ENCODE measurements at places on chromosomes 2 and 18. TPM values are rescaled to one million over a fixed set of nuclear protein-coding genes. Genes with fewer than 3 reads are reported as not detected.

DNA sequence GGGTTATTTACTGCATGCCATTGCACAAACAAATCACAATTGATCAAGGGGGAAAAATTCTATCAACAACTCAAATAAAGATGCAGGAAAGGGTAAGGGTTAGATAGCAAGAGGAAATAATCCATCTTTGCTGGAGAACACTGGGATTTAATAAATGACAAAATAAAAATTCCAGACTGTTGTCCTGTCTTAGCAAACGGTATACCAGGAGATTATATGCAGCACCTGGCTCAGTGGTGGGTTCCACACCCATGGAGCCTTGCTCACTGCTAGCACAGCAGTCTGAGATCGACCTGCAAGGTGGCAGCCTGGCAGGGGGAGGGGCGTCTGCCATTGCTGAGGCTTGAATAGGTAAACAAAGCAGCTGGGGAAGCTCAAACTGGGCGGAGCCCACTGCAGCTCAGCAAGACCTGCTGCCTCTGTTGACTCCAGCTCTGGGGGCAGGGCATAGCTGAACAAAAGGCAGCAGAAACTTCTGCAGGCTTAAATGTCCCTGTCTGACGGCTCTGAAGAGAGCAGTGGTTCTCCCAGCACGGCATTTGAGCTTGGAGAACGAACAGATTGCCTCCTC, 296.5 kb upstream of the THSD7B start:
- no peak for DNase-seq

DNA sequence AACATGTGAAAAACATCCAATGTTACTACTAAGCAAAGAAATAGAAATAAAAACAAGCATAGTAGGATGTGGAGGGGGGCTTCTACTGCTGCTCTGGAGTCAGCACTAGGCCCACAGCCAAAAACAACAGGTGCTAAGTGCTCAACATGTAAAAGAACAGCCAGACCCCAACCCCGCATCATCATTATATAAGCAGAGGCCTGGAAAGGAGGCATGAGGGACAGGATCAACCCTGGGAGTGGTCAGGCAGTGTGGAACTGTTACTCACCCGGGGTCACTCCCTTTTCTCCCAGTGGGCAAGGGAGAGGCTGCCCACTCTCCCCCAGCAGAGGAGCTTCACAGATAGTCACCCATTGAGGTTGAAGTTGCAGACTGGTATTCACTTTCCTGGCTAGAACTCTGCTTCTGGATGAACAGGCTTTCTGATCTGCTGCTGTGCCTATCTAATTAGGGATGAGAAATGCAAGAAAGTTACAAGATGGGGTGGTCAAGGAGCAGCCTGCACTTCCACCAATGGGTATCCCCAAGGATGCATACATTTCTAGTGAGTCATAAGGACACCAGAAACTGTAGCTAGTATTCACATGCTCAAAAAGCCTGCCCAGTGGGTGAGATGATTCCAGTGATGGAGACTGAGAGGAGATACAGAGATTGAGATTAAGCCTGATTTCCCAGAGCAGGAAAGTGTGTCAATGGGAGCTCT, 480.1 kb upstream of the TCF4 start:
- no peak for DNase-seq

- no peak for DNase-seq
Measured at GRCh38 chr2:128363934-128364361, 45.3 kb upstream of the HS6ST1 start.

- no peak for DNase-seq
Measured at GRCh38 chr2:172215936-172216335, 113.2 kb upstream of the DLX2 start.

GRCh38 chr2:231665245-231666170, 42.8 kb upstream of the PTMA start:
- DNase-seq, result no peak

The MALL gene
- total RNA-seq, result 2.3 TPM

DNA sequence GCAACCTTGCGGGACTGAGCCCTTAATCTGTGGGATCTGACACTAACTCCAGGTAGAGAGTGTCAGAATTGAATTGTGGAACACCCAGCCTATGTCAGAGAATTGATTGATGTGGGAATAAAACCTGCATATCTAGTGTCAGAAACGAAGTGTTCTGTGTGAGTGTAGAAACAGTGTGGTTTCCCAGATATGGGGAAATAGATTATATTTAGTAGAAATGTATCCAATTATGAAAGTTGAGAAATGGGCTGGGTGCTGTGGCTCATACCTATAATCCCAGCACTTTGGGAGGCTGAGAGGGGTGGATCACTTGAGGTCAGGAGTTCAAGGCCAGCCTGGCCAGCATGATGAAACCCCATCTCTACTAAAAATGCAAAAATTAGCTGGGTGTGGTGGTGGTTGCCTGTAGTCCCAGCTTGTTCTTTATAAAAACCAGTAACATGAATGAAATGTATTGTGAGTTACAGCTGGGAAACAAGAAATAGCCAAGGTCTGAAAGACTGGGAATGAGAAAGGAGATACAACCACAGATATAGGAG, 4.3 kb upstream of the TP53I3 start:
- DNase-seq, result no peak

The ZCCHC2 gene
- total RNA-seq, result 48.6 TPM

DNA sequence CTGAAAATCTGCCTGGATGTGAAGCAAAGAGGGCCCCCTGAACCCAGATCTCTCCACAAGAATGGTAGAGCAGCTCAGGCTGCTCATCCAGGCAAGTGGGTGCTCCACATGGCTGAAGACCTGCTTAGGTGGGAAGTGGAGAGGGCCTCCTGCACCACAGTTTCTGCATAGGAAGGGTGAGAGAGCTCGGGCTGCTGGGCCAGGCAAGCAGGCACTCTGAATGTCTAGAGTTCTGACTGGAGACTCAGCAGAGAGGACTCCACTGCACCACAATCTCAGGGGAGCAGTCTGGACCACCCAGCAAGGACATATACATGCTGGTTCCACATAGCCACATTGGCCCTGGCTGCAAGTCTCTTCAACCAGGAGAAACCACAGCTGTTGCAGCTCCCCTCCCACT, 52.0 kb downstream of the DSEL start:
- DNase-seq, result no peak

The NETO1 gene
- not detected for total RNA-seq

- DNase-seq, result no peak
Measured at GRCh38 chr2:241764275-241765241, 12.1 kb upstream of the GAL3ST2 start.

GRCh38 chr2:170222842-170223241, 44.9 kb downstream of the MYO3B start:
- no peak for DNase-seq

The NOL4 gene
- not detected for total RNA-seq

- DNase-seq, result no peak
Measured at GRCh38 chr2:232541961-232542714, 2.6 kb downstream of the CHRNG start.

DNA sequence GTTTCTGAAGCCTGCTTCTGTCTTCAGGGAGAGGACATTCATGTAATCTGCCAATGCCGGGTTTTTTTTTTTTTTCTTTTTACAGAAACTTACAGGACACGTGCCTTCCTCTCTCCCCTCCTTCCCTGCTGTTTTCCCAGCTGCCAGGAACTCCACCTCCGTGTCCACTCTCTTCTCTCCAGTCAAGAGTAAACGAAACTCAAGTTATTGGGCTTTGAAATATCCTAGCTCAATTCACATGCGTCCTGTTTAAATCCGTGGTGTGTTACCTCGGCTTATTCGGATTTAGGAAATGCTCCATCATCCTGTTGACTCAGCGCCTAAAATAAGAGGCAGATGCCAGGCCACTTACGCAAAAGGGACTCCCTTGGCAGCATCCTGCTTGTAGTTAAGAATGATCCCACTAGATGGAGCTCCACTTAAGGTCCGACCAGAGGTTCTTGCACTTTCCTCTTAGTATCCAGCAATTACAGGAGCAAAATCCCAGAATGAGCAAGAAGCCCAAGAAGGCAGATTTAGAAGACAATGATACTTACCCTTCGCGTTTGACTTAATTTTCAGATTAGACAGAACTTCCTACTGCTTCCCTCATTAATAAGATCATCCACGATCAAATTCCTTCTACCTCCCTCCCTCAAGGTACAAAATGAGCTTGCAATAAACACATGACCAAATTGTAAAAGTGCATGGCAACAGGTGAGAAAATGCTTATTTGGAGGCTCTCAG, 97.2 kb upstream of the ZCCHC2 start:
- peak; percentile 55 for DNase-seq

GRCh38 chr2:37604716-37605115, 66.7 kb downstream of the CDC42EP3 start:
- no peak for DNase-seq

DNA sequence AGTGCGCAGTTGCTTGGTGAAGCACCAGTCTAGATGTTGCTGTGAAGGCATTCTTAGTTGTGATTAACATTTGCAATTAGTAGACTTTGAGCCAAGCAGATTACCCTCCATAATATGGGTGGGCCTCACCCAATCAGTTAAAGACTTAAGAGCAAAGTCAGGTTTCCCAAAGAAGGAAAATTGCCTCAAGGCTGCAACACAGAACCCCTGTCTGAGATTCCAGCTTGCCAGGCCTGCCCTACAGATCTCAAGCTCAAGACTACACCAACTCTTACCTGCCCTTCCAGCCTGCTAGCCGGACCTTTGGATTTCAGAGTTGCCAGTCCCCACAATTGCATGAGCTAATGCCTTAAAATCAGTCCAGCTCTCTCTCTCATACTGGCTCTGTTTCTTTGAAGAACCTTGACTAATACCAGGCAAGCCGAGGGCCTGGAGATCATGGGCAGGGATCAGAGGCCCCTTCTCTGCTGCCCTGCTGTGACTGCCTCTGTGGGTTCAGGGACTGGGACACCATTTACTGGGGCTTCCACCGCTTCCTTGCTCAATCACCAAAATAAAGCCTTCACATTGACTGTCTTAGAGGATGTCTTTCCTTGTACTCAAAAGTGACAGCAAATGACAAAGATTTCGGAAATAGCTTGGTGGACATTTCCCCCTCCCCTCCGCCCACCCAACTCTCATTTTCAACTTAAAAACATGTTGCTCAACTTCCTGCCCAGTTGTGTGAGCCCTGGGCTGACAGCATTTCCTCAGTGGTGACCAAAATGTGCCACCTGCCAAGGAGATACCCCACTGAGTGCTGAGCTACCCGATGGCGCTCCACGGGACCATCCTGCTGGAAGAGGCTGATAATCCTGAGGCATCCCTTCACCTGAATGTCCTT, 86.7 kb downstream of the GALNT14 start:
- no peak for DNase-seq

DNA sequence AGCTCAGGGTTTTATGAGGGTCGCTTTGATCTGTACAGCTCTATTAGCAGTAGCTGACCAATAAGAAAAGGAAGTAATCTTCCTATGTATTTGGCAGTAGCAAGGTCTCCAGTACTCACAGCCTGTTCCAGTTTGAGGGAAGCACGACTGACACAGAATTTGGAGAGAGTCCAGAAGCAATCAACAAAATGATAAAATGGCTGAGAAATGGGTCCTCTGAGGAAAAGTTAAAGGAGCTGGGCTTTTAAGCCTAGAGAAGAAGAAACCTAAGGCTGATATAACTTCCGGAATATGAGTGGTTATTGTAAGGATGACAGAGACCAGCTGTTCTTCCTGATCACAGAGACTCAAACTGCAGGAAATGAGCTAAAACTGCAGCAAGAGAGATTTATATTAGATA, 382.8 kb downstream of the GPD2 start:
- DNase-seq, result no peak

DNA sequence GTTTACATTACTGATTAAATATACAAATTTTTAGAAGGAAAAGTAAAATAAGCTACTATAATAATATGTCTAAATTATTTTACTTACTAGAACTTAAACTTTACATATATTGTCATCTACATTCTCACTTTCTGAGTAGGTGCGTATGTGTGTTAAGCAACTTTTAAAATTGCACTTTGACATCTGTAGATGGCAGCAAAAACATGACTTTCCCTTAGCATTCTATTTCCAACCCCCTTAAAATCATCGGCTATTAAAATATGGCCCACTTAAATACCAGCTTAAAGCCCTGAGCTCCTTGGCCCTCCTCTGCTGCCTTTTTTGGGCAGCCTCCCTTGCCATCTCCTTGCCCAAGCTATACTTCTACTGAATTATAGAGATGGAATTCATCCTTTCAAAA, 78.0 kb downstream of the UPP2 start:
- no peak for DNase-seq

The OR6B3 gene
- not detected for total RNA-seq

DNA sequence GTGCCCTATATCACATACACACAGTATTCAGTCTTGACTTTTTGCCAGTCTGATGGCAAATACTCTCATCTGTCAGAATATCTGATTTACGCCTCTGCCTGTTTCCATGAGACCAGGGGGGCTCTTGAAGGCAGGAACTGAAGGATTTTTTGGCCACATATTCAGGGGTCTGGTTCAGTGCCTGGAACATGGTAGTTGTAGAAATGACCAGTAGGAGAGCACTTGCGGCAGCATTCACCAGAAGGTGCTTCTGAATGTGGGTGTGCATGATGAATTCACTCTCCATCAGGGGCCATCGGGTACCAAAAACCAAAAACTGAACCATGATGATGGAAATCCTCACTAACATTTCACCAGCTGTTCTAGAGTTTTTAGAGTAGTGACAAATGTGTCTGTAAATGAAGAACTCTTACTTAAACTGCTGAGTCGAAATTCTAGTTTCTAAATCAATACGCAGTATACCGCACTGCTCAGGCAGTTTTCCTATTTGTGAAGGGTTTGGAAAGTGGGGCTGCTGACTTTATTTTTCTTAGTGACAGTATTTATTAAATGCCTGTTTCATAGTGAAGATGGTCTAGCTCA, 54.6 kb downstream of the MERTK start:
- DNase-seq, result no peak

The FMNL2 gene
- 14.3 TPM for total RNA-seq

DNA sequence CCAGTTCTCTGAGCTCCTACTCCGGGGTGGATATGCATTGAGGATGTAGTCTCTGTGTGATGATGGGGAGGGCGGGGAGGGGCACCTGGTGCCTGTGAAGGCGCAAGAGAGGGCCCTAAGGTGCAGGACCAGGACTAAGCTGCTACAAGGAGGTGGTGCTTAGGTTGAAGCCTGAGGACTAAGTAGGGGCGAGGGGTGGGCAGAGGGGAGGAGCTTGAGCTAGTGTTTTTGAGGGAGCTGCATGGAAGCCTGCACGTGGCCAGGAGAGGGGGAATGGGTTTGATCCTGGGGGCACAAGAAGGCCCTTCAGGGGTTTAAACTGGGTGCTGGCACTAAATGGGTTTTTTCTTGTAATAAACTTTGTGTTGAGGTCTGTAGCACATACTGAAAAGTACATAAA, 105.0 kb downstream of the UGGT1 start:
- no peak for DNase-seq

GRCh38 chr18:23580677-23581367, 5.5 kb downstream of the NPC1 start:
- no peak for DNase-seq

- no peak for DNase-seq
Measured at GRCh38 chr2:143588746-143589145, 459.5 kb downstream of the ARHGAP15 start.

- no peak for DNase-seq
Measured at GRCh38 chr2:188964976-188965546, 9.1 kb upstream of the COL3A1 start.

GRCh38 chr2:179037807-179038206, 12.1 kb downstream of the CCDC141 start:
- no peak for DNase-seq

- no peak for DNase-seq
Measured at GRCh38 chr2:224982910-224983711, 59.2 kb downstream of the DOCK10 start.

- no peak for DNase-seq
Measured at GRCh38 chr18:11840493-11840892, 10.7 kb upstream of the CHMP1B start.

- no peak for DNase-seq
Measured at GRCh38 chr2:230944123-230944653, 19.1 kb upstream of the GPR55 start.

GRCh38 chr2:224523626-224524577, 61.3 kb downstream of the CUL3 start:
- DNase-seq, result no peak

The IER3IP1 gene
- 14.2 TPM for total RNA-seq
